A549 (cell line): ENCODE measurements at places on chromosomes 7 and 10.

- no peak for DNase-seq
Observed at GRCh38 chr7:42493436-42494198, 256.6 kb upstream of the GLI3 start.

GRCh38 chr7:23653942-23654341, 26.1 kb upstream of the FAM221A start:
- no peak for DNase-seq

GRCh38 chr10:92573091-92573797, 649 bp downstream of the IDE start:
- peak; percentile 54 for DNase-seq

- no peak for DNase-seq
Observed at GRCh38 chr7:14765731-14766130, 136.8 kb downstream of the DGKB start.

- peak; percentile 30 for DNase-seq
Observed at GRCh38 chr7:124856299-124856888, 73.2 kb downstream of the POT1 start.

GRCh38 chr7:70092314-70093204, 494.3 kb downstream of the AUTS2 start:
- DNase-seq: no peak

- no peak for DNase-seq
Observed at GRCh38 chr7:28323833-28324232, 88.5 kb upstream of the CREB5 start.

DNA sequence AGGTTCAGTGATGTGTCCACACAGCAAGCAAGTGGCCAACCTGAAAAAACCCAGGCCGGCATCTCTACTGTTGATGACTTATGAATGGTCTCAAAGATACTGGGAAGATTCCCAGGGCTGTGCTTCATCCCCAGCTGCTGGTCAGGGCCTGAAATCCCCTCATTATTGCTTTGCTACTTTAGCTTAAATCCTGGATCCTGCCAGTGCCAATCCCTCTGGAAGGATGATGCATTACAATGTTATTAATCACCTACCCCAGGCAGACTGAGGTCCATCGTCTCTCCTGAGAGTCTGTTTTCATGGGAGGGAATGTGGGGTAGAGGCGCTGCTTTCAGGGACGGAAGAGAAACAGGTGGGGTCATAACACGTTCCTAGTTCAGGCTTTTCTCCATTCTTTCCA, 371.6 kb downstream of the RPS24 start:
- DNase-seq: no peak

DNA sequence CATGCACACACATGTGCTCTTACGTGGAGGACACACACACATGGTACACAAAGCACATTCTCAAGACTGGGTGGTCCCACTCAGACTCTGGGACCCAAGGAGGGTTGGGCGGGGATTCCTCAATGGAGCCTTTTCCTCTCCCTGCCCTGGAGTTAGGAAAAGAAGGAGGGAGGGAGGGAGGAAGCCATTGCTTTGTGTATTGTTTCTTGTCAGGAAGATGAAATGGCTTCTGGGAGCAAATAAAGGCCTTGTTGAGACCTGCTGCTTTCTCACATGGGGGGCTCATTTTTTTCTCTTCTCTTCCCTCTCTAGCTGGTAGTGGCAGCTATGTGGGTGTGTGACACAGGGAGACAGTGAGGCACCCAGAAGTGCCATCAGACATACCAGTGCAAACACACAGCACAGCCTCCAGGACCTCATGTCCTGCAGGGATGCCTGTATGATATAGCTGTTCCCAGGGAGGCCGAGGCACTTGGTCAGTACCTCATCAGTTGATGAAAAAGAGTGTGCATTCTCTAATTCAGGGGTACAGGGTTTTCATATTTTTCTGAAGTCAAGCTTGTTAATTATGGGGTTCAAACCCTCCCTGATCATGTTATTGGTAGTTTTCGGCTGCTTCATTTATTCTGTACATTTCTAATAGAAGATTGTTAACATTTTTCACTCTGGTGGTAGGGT, 5.7 kb downstream of the AQP1 start:
- no peak for DNase-seq

GRCh38 chr10:15172306-15172840, 3.9 kb upstream of the NMT2 start:
- no peak for DNase-seq

- peak; percentile 84 for DNase-seq
Observed at GRCh38 chr10:131885391-131886165, 15.2 kb upstream of the PPP2R2D start.

GRCh38 chr10:133448120-133448519, 5.6 kb upstream of the SCART1 start:
- no peak for DNase-seq

- DNase-seq: no peak
Observed at GRCh38 chr7:5225616-5226290, 35.7 kb downstream of the WIPI2 start.

DNA sequence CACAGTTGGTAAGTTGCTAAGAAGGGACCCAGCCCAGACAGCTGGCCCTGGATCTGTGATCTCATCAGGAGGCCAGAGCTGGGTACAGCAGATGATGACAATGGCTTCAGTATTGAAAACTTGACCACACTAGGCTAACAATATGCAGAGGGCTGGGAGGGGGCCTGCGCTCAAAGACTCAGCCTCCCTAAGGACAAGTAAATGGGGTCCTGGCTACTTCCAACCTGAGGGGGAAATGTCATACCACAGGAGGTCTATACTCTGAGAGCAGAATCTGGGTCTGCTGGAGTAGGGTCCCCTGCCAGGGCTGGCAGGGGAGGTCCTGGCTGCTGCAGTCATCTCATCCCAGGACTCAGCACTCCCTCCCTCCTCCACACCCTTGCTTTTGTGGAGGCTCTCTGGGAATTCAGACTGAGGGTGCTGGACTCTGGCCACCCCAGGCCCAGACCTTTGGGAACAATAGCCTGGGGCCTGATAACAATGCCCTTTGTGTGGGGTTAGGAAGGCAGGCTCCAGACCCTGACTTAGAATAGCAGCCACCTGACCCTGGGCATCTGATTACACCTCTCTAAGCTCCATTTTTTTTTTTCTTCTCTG, 1.4 kb downstream of the FXYD4 start:
- DNase-seq: no peak

GRCh38 chr7:77426052-77426404, 9.9 kb upstream of the GSAP start:
- no peak for DNase-seq

- no peak for DNase-seq
Observed at GRCh38 chr7:91288208-91288824, 24.1 kb downstream of the FZD1 start.

DNA sequence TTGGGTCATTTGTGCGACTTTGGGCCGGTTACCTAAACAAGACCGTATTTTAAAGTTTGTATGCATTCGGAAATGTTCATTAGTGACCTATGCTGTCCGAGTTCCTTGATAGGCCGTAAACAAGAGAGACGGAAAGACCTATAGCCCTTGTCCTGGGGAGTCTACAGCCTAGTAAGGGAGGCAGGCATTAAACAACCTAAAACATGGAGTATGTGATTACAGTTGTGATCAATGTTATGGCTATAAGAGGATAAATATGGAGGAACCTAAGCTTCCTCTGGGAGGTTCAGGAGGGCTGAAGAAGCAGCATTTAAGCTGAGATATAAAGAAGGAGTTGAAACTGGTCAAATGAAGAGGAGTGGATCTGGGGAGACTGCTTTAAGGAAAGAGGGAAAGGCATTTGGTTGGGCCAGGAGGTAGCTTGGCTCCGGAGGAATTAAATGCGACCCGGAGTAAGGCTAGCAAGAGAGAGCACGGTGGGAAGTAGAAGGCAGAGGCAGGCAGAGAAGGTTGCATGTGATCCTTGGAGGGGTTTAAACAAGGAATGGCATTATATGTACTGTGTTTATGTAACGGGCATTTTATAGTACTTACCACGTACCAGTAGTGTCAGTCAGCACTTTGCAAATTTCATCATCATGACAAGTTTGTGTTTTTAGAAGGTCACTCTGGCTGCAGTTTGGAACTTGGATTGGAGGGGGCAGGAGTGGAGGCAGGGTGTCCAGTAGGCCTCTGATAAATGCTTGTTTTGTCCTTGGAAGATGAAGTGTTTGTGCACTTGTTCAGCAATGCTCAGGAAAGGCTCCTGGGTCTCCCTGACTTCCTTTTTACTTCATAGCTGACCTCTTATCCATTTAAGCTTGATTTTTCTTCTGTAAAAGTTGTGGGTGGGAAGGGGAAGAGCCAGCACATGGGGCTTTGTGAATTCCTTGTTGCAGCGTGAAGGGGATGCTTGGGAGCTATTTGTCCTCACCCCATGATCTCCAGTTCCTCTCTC, 1.0 kb upstream of the AVPI1 start:
- peak; percentile 84 for DNase-seq

GRCh38 chr7:3174515-3175284, 126.4 kb upstream of the SDK1 start:
- DNase-seq: peak; percentile 31
